ENCODE measurements at places on chromosomes 6 and 20.

- no peak overlapping the region for H3K4me3 ChIP-seq
- H3K27ac ChIP-seq: no peak overlapping the region
- H3K36me3 ChIP-seq: peaks cover 13% of the 10 kb centered on the region
- no peaks in the 10 kb centered on the region for H3K27me3 ChIP-seq
- H3K4me1 ChIP-seq: peaks cover 11% of the 10 kb centered on the region
- no peak for DNase-seq
These were observed 2.8 kb upstream of the JARID2 start for GRCh38 chr6:15242937-15243614.

DNA sequence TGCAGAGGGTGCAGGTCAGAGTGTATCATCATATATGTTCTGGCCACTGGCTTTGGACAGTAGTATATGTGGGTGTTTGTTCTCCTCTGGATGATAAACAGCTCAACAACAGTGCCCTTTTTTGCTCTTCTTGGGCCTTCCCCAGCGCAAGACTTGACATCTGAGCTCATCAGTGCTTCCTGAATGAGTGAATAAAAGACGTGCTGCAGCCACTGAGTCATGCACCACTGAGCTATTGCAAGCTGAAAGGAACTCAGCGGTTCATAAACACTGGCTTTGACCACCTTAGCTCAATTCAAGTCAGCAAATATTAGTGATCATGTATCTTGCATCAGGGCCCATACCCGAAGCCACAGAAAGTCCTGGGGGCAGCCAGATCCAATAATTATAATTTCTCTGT is 105.3 kb upstream of the KCNG1 start:
- H3K27ac ChIP-seq: peak overlapping the region; percentile 77
- no peaks in the 10 kb centered on the region for H3K36me3 ChIP-seq
- DNase-seq: peak; percentile 17
- peaks cover 24% of the 10 kb centered on the region for H3K4me1 ChIP-seq
- H3K27me3 ChIP-seq: peaks cover 19% of the 10 kb centered on the region

- peaks cover 6% of the 10 kb centered on the region for H3K4me1 ChIP-seq
- no peaks in the 10 kb centered on the region for H3K27me3 ChIP-seq
- H3K36me3 ChIP-seq: peaks cover 11% of the 10 kb centered on the region
- H3K27ac ChIP-seq: no peak overlapping the region
- H3K4me3 ChIP-seq: no peak overlapping the region
These were observed 726.0 kb upstream of the GJE1 start for GRCh38 chr6:141406761-141407160.

DNA sequence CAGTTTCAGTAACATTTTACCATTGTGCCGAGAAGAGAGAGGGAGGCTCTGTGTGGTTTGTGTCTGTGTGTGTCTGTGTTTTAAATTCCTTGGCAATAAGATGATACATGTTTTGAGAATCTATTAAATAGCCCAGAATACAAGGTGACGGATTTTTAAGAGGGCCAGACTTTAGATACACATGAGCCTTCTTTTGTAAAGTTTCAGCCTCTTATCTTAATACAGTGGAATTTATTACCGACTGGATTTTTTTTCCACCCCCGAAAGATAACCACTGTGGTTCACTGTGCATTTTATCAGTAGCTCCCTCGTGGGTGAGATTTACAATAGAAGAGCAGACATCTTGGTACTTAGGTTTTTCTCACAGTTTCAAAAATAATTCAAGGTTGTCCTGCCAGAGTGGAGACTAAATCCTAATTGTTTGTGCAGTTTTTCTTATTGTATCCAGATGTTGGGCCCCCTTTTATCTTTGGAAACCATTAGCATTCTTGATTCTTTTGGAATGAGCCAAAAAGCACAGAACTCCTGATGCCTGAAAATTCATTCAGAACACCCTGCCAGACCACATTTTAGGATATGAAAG is 49.9 kb downstream of the STK4 start:
- peaks cover 62% of the 10 kb centered on the region for H3K36me3 ChIP-seq
- no peak for DNase-seq
- H3K27ac ChIP-seq: peak overlapping the region; percentile 89
- H3K27me3 ChIP-seq: no peaks in the 10 kb centered on the region
- peaks cover 61% of the 10 kb centered on the region for H3K4me1 ChIP-seq

DNA sequence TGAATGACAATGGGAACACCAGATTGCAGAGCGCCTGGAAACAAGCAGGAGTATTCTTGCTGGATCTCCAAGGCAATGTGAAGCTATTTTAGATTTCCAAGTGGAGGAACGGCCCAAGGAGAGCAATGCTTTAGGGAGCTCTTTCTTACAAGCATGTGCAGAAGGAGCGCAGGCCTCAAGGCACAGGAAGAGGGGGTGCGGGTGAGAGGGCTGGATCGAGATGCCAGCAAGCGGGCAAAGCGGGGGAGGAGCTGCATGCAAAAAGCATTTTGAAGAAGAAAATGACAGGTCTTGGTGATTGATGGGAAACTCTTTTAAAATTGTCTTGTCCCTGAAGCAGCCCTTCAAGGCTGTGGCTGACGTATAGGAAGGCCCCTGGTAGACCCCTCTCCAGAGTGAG is 171.9 kb downstream of the QRSL1 start:
- no peak overlapping the region for H3K4me3 ChIP-seq
- no peaks in the 10 kb centered on the region for H3K36me3 ChIP-seq
- no peak overlapping the region for H3K27ac ChIP-seq
- peaks cover 4% of the 10 kb centered on the region for H3K27me3 ChIP-seq
- peaks cover 5% of the 10 kb centered on the region for H3K4me1 ChIP-seq
- no peak for DNase-seq

DNA sequence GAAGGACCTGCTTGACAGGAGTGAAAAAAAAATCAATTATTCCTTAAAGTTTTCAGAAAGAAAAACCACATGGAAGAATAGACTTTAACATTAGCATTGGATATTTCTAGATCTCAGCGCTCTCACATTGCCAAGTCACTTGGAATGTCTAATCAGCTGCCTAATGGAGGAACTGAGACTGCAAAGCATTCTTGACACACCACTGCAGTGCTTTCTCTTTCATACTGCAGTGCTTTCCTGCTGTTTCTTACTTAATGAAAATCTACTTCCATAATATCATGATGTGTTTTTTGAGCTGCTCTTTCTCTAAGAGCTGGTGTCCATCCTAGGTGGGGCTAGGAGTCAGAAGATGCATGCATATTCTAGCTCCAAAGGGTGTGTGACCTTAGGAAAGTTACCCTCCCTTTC is 20.4 kb upstream of the MCM3 start:
- no peaks in the 10 kb centered on the region for H3K36me3 ChIP-seq
- H3K27ac ChIP-seq: peak overlapping the region; percentile 87
- DNase-seq: no peak
